Fibroblast of the conjunctiva (primary cell): ENCODE measurements at places on chromosomes 11 and 22.

GRCh38 chr11:133841279-133842043 is 3.9 kb downstream of the SPATA19 start:
- no peak for DNase-seq

- DNase-seq = no peak
Measured at GRCh38 chr11:125593114-125593820, 615 bp downstream of the STT3A start.

- no peak for DNase-seq
Measured at GRCh38 chr11:101765932-101766331, 148.9 kb upstream of the CEP126 start.

- no peak for DNase-seq
Measured at GRCh38 chr11:115132436-115133228, 371.6 kb downstream of the CADM1 start.

- DNase-seq = no peak
Measured at GRCh38 chr11:10401696-10402392, 53.2 kb upstream of the AMPD3 start.

DNA sequence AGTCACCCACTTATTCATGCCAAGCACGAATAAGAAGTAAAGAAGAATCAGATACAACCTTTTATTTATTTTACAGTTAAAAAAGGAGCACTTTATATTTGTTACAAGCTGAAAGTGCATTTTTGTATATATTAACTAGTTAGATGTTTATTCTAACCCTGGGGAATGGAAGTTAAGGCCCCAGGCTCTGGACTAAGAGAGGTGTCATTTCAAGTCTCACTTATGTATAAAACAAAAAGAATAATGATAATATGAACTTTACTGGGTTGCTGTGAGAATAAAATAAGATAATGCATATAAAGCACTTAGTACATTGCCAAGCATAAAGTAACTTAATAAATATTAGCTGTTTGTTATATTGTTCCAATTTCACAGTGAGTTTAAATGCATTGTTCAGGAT is 12.1 kb upstream of the FAT3 start:
- DNase-seq = no peak

DNA sequence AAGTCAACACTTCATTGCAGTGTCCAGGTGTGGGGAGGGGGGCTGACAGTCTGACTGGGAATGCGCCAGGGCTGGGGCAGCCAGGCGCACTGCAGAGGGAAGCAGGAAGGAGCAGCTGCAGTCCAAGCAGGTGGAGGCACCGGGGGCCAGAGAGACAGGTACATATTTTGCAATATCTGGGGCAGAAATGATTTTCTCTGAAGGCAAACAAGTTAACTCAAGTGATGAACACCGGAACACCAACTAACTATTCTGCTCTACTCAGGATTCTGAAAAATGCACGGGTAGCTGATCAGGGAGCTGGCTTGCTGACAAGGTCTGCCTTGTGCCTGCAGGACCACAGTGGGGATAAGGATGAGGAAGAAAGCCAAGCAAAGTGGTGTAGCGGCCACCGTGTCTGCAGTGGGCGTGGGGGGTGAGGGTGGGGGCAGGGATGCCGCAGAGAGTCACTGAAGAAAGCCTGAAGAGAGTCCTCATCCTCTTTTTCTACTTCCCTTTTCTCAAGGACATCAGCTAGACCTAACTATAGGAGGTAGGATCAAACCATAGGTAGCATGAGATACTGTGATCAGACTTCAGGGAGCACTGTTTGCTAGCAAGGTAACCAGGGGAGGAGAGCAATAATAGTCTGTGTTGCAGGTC is 83.4 kb downstream of the SCN3B start:
- DNase-seq = no peak

GRCh38 chr11:80916173-80916798 is 1475.5 kb upstream of the TENM4 start:
- DNase-seq = no peak

DNA sequence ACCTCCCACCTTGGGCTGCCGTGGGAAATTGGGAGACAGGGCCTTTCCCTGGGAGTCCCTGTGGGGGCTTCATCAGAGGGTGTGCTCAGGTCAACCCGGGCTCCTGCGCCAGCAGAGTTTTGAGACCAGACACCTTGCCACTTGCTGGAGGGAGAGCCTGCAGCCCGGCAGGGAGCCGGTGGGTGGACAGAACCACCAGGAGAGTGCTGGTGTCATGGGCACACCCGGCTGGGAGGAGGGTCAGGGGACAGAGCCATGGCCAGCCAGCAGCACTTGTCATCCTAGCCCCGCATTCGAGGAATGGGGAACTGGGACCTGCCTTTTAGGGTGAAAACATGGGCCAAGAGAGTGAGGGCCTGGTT is 209.3 kb downstream of the TBC1D22A start:
- no peak for DNase-seq

DNA sequence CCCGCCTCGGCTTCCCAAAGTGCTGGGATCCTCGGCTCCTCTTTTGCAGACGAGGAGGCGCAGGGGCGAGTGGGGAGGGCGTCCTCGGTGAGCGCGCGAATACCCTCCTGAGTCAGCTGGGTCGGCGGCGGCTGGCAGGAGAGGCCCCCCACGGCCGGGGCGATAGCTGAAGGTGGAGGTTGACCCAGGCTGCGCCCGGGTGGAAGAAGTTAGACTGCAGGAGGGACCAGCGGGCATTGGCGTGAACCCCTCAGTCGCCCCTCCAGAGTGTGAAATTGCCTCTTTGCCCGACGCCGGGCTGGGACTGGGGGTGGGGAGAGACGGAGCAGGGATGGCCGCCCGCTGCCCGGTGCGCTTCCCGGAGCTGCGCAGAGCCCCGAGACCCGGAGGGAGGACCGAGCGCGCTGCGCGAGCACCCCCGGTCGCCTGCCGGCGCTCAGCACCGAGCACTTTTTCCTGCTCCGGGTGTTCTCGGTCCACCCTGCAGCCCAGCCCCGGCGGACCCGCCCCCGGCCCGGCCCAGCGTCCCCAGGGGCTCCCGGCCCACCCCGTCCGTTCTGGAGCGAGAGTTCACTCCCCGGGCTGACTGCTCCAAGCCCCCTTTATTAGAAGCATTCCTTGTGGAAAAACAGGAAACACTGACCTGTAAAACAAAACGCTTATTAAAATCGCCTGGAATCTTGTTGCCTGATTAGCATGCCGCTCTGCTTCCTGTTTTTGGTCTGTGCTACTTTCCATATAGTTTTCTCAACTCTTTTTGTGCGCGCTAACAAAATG is 13.7 kb upstream of the CPT1A start:
- DNase-seq = no peak

DNA sequence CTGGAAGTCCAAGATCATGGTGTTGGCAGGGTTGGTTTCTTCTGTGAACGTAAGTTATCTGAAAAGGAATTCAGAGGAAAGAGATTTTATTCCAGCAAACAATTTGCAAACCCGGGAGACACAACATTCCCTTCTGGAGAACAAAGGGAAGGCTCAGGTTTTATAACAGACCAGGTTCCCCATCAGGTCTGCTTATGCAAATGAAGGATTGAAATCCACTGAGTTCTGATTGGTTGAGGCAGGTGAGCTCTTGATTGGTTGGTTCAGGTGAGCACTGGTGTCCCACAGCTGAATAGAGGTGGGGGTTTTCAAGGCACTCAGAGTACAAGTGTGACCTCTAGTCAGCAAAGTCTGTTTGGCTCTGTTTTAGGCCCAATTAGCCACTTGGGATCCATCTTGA is 1306.8 kb downstream of the TBC1D22A start:
- no peak for DNase-seq

DNA sequence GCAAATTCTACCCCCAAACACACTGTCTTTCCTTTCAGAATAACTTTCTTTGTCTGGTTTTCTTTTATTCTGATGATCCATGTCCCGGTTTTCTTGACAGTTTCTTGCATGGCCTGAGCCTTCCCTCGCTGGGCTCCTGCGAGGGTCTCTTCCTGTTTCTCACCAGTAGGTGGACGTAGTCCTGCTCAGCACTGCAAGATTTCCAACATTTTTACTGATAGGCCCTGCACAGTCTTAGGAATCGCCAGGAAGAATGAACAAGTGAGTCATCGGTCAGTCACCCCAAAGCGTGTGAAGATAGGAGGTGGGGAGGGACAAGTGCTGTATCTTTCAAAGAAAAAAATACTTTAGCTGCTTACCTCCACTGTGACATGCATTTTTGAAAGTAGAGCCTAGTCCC is 16.9 kb upstream of the KIRREL3 start:
- no peak for DNase-seq

GRCh38 chr22:32684822-32685187 is 116.7 kb upstream of the TIMP3 start:
- no peak for DNase-seq

DNA sequence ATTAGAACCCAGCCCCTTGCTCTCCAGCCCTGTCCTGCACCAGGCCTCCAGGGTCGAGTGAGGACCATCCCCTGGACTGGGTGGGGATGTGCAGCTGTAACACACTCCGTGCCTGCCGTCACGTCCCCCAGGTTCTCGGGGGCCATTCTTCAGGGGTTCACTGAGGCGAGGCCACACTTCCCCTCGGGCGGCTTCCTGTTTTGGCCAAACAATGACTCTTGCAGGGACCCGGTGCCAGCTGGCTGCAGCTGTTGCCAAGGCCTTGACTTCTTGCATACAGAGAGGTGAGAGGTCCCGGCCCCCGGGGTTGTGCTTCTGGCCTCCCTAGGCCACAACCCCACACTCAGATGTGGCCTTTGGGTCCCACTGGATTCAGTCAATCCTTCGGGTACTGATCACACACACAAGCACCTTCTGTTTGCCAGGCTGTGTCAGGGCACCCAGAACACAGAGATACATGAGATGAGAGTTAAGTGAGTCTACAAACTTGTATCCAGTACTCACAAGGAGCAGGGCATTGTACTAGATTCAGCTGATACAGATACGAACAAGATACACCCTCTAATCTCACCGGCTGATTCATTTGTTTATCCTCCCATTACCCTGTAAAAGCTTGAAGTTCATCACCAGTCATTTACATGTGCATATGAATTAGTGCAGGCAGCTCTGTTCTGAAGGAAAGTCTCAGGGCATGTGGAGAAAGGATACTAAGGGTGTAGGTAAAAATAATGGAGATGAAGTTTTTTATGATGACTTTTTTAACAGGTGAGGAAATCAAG is 32.9 kb downstream of the LRRC32 start:
- no peak for DNase-seq

DNA sequence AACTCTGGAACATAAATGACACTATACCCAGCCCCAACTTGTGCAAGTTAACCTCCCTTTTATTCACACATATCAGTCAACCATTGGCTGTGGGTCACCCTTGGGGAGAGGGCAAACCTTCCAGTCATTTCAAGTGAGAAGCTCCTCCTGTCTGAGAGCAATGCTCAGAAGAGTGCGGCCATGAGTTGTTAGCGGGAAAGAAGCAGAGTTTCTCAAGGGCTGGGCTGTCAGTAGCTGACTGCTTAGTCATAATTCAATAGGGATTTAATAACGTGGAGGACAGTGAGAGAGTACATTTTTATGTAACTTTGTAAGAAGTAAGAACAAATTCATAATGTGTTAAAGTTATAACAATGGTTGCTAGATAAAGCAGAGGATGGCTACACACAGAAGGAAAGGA is 5.1 kb downstream of the PATE2 start:
- no peak for DNase-seq

DNA sequence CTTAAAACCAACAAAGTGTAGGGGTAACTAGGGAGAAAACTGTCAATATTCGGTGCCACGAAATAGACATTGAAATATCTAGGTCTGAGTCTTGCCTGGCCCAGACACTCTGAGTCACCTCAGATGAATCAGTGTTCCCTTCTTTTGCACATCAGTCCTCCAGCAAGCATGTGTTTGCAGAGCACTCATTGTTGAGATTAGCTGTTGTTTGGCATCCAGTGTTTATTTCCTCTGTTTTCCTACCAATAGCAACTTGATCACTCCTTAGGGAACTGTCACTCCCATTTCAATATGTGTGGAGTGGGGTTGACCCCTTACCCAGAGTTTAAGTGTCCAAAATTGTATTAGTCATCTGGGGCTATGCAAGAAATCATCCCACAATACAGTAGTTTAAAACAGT is 4.7 kb upstream of the ASCC2 start:
- DNase-seq = peak; percentile 91

DNA sequence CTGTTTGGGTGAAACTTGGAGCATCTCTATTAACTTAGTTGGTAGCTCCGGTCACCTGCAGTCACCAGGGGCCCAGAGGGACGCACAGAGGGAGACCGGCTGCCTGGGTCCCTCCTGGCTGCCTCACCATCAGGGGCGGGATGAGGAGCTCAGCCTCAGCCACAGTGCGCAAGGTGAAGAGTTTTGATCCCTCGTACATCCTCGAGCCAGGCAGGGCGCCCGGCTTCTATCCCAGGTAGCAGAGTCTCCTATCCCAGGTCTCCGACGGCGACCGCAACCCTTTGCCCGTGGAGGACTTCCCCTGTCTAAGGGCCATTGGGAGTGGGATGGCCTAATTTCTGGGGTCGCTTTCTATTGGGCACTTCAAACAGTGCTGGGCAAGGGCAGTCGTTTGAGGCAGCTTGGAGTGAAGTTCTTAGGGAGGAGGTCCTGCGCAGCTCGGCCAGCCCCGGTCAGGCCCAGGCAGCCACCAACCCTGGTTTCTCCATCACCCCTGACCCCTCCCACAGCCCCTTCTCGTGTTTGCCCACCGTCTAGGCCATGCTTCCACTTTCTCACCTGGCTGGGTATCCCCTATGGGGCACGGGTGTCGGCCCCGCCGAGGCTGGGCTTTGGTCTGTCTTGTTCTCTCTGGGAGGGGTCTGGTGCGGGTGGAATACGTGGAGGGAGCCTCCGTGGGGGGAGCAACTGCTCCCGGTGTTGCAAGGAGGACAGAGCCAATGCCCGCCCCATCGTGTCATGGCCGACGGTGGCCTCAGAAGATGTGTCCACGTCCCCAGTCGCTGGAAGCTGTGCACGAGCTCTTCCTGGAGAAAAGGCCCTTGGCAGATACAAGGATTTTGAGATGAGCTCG is 3.6 kb upstream of the MRGPRG start:
- no peak for DNase-seq

- no peak for DNase-seq
Measured at GRCh38 chr11:44622190-44622650, 56.8 kb downstream of the CD82 start.
